Liver (tissue), 10 donors: ENCODE measurements at places on chromosomes 4 and X.

DNA sequence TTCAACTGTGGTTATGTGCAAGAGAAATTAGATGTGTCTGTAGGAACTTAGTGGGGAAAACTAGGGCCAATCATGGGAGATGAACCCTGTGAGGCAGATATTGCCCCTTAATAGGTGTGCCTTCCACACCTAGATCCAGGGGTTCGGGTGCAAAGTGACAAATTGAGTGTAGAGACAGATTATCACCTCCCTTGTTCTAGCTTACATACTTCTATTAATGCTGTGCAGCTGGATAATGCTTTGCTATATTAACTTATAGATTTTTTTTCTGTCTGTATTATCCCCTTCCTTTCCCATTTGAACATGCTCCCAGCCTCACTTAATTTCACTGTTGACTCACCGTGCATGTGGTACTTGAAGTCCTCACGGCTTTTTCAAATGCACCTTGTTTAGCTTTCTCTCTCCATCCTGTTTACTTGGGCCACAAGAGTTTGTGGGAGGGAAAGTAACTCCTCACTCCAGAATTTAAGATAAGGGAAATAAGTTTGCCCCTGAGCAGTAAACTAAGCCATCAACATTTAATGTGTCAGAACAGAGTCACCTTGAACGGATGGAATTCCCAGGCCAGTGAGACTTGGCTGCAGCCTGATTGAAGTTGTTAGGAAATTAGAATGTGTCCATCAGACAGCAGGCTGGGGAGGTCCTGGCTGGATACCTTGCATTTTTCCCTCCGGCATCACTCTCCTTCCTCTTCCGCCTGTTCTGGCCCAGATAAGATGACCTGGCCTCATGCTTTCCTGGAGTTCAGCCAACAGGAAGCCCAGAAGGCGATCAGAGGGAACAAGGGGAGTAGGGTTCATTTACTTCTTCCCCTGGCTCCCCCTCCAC, 478.4 kb downstream of the BCOR start:
- DNase-seq: no peak

DNA sequence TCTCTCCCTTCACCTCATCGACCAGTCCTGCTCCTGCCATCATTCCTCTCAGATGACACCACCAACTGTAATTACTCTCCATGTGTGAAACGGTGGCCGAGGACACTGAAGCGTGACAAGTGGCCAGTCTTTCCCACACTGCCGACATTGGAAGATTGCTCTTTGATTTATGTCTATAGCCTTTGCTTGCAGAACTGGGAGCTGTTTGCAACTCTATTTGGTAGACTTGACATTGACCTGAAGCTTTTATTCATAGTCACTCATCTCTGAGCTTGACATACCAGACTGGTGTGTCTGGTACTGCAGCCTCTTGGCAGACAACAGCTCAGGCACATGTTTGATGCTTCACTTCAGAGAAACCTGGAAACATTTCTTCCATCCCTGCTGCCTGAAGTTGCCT, 121.8 kb upstream of the GALNT7 start:
- DNase-seq: no peak

GRCh38 chrX:70088751-70089150, 26.5 kb downstream of the OTUD6A start:
- DNase-seq: no peak

DNA sequence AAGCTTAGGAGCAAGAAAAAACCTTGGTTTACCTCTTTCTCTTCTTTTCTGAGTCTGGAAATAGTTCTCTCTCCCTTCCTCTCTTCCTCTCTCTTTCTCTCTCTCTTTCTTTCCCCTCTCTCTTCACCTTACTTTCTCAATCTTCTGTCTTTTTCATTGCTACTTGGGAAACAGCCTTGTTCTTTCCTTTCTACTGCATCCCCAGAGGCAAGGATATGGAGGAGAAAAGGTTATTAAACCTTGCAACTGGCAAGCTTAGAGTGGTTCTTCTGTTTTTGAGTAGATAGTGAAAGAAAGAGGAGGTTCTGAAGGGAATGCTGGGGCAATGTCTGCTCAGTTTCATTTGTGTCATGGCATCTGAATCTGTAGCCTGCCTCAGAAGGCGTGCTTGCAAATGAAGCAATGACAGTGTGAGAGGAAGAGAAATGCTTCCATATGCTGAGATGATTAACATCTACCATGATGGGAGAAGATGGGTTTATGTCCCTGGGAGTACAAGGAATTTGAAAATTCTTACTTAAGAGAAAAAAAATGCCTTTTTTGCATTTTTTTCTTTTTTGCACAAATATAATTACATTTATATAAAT, 190.6 kb downstream of the CEP135 start:
- no peak for DNase-seq

DNA sequence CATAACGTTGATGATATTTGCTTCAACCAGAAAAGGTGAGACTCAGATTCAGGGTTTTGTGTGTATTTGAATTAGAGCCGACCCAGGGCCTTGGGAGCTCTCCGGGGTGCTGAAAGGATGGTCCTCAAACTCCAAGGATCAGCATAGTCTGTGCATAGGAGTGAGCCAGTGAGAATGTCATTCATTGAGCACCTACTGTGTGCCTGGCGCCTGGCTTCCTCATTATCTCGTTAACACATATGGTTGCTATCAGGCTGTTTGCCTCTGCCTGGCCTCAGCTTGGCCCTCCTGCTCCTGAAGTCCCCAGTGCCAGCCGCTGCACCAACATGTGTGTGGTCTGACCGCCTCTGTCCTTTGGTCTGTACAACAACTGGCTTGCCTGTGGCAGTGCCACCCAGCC, 25.1 kb upstream of the JAKMIP1 start:
- DNase-seq: no peak

- no peak for DNase-seq
Observed at GRCh38 chrX:40120838-40121580, 23.3 kb upstream of the BCOR start.

- DNase-seq: no peak
Observed at GRCh38 chr4:173748353-173748752, 218.3 kb upstream of the HAND2 start.
